ENCODE measurements at places on chromosomes 1 and 21.
A peak's percentile ranks its signal among the peaks of the same experiment; 100 is the strongest.

DNA sequence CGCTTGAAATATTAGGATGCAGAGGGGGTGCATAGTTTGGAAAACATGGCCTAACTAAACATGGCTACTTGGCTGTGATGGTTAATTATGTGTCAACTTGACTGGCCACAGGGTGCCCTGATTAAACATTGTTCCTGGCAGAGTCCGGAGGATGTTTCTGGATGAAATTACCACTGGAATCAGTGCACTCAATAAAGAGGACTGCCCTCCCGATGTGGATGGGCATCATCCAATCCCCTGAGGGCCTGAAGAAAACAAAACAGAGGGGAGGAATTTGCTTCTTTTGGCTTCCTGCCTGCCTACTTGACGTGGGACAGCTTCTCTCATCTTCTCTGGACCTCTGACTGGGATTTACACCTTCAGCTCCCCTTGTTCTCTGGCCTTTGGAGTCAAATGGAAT lies 79.1 kb upstream of the KCNE2 start:
- no peak for DNase-seq

DNA sequence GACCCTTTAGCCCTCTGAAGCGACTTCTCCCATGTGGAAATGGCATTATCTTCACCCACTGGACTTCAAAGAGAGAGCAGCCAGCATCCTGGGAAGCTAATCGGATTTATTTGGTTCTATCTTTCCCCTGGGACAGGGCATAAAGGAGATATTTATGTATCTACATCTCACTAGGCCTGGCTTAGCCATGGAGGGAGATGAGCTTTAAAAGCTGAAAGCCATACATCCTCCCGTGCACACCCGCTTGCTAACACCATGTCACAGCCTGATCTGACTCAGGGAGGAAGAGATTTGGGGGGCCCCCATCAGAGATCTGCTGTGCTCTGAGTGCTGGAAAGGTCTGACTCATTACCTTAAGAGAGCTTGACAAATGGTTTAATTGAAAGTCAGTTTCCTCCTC lies 155.9 kb downstream of the PLXNA2 start:
- no peak for DNase-seq

DNA sequence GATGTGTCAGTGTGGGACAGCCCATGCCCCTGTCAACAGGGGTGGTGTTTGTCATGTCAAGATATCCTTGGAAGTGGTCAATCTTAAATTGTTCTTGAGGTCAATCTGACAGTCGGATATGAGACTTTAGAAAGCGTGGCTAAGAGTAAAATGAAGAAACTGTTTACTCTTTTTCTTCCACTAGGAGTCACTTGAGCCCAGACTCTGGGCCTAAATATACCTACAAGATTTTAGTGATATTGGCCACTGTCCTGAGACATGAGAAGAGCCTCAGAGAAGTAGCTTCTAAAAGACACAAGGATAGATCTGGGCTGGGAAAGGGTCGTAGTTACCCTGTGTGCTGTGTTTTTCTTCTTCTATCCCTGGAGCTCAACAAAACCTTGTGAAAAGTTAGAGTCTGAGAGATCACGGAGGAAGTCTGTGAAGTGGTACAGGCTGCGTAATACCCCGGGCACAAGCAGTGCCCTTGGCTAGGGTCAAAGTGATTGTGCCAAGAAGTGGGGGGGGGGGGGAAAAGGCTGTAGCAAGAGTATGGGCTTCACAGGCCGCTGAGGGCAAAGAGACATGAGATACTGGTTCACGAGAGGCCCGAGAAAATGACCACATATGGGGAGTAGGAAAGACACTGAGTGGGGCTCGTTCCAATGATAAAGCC lies 355.2 kb upstream of the GREM2 start:
- DNase-seq = no peak

GRCh38 chr1:60583696-60584095 lies 498.7 kb upstream of the NFIA start:
- no peak for DNase-seq

GRCh38 chr21:31334648-31335121 lies 9.4 kb downstream of the TIAM1 start:
- DNase-seq = no peak

DNA sequence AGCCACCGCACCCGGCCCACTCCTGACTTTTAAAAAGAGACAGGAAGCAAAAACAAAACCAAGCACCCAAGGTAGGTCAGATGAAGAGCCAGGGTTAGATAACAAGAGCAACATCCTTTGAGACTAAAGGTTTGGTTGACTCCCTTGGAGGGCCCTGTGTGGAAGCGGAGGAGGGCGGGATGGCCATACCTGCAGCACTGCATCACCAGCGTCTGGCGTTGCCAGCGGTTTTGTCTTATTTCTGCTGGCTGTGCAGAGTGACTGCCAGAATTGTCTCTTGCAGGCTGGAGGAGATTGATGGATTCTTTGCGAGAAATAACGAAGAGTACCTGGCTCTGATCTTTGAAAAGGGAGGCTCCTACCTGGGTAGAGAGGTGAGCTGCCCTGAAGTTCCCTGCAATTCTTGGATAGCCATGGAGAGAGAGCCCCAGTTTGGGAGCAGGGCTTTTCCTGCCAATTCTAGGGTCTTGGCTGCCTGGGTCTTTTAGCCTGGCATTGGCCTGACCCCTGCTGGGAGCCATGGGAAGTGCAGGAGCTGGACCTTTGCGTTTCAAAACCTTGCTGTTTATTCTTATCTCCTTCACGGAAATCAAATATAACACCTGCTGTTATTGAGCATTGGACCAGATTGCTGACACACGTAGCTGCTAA lies 24.0 kb downstream of the QSOX1 start:
- peak; percentile 42 for DNase-seq

DNA sequence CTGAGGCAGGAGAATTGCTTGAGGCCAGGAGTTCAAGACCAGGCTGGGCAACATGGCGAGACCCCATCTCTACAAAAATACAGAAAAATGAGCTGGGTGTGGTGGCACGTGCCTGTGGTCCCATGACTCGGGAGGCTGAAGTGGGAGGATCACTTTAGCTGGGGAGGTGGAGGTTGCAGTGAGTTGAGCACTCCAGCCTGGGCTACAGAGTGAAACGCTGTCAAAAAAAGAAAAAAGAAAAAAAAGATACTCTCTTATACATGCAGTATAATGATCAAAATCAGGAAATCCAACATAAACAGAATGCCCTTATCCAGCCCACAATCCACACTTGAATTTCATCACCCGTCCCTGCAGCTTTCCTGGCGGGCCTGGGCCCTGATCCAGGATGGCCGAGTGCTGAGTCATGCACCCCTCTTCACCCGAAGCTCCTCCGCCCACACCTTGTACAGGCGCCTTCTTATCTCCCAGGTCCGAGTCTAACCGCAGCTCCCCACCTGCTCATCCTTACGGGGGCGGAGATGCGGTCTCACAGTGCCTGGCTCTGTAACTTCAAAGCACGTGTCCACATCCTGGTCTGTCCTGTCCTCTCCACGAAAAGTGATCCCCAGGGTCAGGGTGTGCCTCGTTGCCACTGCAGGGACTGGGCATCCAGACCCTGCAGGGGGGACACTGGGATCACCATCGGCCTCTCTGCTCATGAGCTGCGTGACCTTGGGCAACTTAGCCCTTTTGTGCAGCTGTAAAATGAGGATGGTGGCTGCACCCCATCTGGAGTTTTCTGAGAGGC lies 120.2 kb upstream of the SLC45A1 start:
- no peak for DNase-seq

DNA sequence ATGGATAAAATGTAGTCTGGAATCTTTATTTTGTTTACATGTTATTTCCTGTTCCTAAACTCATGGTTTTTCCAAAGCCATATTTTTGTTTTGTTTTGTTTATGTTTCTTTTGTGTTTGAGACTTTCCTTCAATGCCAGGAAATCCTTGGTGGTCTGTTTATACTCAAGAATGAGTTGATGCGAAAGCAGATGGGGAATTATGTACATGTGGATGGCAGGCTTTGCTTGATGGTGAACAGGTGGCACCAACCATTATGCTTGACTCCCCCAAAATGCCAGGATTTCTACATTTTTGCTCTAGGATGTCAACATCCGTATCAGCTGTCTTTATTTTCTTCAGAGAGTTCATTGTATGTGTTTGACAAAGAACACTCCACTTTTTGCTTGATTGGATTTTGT lies 448.5 kb downstream of the PRDM2 start:
- no peak for DNase-seq

- DNase-seq = no peak
Observed at GRCh38 chr1:203669739-203670138, 43.1 kb downstream of the ATP2B4 start.

DNA sequence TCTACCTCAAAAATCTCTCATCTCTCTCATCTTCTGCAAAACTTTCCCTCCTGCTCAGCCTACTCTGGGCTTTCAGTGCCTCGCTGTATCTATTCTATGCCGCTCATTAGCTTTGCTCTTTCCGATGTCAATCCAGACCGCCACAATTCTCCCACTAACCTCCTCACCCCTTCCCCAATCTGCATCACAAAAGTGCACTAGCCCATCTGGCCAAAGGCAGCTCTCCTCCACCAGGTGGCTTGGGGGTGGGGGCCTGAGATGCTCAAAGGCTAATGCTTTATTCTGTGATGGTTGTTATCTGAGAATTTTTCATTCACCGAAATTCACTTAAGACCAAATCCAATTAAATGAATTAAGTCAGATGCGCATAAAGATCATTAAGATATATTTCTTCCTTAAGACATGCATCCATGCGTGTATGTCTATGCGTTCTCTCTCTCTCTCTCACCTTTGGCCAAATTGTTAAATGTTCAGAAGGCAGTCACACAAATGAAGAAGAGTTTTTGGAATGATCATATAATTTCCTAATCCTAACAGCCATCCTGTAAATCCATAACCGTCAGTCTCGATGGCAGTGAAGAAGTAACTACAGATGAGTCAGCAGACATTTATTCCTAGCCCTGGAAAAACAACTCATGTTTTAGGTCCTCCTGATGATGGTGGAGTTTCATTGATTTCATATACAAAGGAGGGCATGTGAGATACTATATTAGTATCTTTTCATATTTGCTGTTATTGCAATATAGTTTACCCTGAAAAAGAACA lies 111.3 kb downstream of the C1orf21 start:
- no peak for DNase-seq

DNA sequence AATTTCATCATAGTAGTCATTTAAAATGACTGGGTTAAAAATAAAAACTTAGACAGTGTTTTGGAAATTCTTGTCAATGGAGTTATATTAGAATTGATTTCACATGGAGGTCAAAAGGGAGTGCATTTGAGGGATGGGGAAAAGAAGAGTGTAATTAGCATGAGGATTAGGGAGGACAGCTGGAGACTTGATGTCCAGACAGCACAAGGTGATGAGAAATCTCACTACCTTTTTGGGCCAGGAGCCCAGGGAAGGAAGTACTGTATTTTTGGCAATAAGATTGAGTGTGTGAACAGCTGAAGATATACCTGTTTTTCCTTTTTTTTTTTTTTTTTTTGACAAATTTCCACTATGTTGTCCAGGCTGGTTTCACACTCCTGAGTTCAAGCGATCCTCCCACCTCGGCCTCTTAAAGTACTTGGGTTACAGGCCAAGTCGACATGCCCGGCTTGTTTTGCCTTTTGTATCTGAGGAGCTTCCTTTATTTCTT lies 163.6 kb downstream of the PAPPA2 start:
- no peak for DNase-seq

GRCh38 chr1:1307261-1307922 lies 338 bp downstream of the ACAP3 start:
- DNase-seq = no peak

DNA sequence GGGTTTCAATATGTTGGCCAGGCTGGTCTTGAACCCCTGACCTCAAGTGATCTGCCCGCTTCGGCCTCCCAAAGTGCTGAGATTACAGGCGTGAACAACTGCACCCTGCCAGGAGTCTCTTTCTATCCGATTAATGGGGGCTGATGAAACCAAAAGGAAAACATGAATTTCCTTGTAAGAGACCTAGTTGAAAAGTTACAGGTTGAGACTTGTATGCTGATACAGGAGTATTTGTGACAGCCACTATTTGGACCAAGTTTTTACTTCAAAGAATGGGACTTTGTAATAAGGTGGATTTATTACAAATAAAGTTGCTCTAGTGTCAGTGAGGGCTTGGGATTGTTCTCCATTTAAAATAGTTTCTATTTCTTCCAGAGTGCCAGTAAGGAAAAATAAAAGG lies 43.6 kb upstream of the TMEM61 start:
- DNase-seq = no peak

DNA sequence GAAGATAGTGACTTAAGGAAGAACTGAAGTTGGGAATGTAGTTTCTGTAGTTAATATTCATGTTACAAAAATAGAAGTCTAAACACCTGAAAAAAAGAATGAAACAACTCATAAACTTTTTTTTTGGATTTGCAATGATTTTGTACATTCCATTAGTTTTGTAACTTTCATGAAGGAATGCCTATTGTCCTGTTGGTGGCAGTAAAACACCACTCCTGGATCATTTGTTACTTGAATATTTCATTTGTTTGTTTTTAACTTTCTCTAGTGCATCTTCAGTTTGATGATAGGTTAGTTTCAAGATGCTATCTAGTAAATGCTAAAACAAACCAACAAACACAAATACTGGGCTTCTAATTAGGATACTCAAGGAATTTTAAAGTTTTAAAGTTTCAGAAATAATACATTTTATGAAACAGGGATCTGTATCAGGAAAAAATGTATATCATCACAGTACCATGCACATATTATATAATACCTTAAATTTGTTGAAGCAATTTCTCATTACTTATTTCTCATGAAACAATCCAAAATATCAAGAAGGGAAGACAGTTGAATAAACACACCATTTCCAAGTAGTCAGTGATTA lies 229.7 kb upstream of the CACYBP start:
- no peak for DNase-seq

GRCh38 chr1:206643118-206643698 lies 7.9 kb downstream of the DYRK3 start:
- no peak for DNase-seq

GRCh38 chr1:26191739-26192138 lies 1.3 kb downstream of the CATSPER4 start:
- DNase-seq = no peak

- DNase-seq = no peak
Observed at GRCh38 chr1:210989905-210990304, 144.0 kb downstream of the KCNH1 start.

DNA sequence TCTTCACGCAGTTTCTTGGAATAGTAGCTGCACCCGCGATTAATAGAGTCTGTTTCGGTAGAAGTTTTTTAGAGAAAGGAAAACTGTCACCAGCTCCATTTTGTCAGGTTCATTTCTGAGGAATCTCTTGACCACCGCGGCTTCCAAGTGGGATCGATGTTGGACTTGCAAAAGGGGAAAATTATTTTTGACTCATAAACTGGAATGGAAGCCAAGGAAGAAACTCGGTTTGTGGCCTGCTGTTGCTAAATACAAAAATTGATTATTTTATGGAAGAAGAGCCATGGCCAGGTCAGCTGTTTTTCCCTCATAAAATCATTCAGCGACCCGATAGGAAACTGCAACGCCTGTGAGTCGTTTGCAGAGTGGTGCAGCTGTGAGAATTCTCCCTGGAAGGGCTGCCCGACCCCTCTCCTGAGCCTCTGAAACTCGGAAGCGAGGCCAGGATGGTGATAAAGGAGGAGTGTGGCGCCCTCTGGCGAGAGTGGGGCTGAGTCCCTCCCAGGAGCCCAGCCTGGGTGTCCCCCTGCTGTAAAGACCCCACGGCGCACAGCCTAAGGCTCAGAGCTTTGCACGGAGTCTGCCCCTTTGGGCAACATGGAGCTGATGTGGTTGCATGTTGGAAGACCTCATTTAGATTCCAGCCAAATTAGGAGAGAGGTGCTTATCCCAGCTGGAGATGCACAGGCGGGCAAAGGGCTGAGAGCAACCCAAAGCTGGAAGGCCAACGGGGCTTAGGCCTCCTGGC lies 83.6 kb upstream of the SLC25A33 start:
- DNase-seq = peak; percentile 55

All from effector CD8-positive, alpha-beta T cell (primary cell).